ENCODE measurements at places on chromosomes 6 and 20.

GRCh38 chr6:129893640-129894039 lies 32.5 kb upstream of the TMEM244 start:
- ATAC-seq = no peak

DNA sequence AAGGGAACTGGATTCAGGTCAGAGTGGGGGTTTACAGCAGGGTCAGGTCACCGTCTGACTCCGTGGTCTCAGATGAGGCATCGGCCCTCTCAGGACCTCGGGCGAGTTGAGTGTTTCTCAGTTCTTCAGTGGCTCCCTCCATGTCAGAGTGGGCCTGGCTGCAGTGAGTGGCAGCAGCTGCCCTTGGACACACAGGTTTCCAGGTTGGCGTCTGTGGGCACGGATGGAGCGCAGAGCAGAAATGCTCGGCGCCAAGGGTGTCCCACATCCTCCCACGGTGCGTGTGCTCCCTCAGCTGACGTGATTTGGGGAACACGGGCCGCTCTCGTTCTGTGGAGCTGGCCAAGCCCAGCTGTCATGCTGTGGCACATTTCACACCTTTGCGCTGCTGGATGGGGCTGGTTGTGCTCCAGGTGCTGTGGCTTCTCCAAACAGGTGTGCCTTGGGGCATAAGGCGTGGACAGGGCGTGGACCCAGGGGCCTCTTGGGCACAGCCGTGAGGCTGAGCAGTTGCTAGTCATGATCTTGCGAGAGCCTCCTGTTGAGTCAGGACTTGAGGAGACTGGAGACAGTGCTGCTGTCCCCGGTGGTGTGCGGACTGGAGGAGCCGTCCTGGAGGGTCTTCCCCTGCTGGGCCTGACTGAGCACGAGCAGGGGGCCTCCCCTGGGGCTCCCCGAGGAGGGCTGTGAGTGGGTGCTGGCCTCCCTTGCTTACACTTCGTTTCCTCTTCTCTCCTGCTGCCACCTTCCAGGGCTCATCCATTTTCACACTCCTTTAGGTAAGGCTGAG lies 9.5 kb upstream of the DNAJC5 start:
- peak; percentile 27 for ATAC-seq

GRCh38 chr6:39377539-39377950 lies 55.0 kb upstream of the KCNK16 start:
- ATAC-seq = peak; percentile 62

GRCh38 chr6:81793821-81794475 lies 41.5 kb upstream of the TENT5A start:
- ATAC-seq = no peak

DNA sequence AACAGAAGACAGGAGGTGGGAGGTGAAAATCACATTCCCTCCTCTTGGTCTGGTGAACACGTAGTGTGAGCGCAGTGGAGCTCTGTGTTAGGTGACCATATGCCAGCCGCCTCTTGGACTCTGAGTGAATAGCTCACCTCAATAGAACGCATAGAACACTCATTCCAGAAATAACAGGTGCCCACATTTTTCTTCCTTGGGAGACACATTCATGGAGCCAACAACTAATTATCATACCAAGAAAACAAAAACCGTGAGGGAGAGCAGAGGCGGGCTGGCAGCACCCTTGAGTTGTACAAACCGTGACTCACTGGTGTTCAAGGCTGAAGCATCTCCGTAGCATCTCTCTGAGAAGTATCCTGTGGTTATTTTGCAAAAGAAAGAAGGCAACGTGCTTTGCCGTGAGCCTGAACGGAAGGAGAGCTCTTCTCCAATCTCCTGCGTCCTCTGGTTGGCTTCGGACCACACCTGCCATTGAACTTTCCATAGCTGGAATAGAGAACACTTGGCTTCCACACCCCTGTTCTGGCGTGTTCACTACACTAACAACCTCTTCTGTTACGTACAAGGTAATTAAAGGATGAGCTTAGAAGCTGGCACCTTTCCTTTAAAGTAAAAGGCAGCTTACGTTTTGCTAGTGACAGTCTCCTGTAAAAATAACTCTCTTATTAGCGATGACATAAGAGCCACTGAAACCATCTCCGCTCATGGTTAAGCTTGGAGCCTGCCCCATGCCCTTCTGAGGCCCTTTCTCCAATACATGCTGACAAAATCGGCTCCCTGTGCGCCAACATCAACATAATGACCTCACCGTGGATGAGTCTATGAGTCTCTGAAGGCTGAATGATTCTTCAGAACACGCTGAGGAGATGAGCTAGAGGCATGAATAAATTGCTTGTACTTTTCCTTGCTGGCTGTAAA lies 30.2 kb upstream of the SGK1 start:
- no peak for ATAC-seq

GRCh38 chr6:141634269-141634668 lies 498.5 kb upstream of the GJE1 start:
- ATAC-seq = no peak

GRCh38 chr20:62704341-62704948 lies 4.2 kb upstream of the NTSR1 start:
- no peak for ATAC-seq

DNA sequence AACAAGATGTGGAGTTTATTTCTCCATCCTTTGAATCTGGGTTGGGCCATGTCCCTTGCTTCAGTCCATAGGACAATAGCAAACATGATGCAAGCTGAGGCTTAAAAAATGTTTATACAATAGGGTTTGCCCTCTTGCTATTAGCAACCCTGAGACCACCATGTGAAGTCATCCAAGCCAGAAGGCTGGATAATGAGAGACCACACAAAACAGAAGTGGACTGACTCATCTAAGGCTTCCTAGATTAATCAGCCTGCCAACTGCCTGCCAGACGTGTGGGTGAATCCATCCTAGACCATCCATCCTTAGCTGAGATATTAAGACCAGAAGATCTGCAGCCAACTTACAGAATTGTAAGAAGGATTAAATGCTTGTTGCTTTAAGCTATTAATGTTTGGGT lies 38.1 kb upstream of the ISM1 start:
- ATAC-seq = no peak

DNA sequence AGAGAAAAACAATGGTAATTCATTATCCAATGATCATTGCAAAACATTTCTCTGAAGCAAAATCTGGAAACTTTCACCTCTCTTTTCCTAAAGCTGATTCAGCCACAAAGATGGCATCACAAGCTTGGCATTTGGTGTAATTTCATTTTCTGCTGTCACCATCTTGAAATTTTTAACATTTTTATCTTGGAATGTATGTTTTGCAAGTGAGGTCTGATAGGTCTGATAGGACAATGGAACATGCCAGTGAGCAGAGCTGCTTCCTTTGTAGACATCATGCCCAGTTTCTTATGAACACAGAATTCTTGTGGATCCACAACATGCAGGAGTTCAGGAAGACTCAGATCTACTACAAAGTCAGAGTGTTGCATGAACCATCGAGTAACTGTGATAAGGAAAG lies 969.6 kb downstream of the EYS start:
- ATAC-seq = no peak

DNA sequence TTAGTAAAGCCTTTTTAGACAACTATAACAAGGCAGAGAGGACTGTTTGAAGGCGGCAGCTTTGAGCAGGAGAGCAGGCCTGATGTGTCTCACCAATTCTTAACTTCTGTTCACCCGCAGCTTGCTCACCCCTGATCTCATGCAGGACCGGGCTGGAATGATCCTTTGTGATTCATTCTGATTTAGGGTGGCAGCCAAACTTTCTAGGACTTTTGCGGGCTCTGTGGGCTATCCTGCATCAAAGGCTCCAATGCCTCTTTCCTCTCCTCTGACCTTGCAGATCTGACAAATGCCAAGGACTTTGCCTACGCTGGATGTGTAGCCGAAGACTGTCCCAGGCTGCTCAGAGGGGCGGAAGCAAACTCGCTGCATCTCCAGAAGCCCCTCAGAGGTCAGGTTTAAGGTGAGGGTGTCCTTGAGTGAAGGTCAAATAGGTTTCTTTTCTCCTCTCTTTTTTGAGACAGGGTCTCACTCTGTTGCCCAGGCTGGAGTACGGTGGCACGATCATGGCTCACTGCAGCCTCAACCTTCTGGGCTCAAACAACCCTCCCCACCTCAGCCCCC lies 72.3 kb downstream of the VEGFA start:
- ATAC-seq = no peak

DNA sequence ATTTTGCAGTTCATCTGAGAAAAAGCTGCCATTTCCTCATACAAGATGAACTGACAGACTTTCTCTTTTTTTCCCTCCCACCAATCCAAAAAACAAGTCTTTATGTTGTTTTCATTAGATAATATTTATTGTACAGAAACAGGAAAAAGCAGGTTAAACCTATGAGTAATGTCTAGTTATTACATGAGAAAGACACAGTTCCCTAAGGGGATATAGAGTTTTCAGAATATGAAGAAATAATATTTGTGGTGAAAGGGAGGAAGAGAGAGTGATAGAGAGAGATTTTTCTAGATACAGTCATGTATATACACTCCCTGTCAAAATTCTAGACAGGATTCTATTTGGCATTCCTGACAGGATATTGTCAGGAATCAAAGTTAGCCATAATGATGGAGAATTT lies 392.4 kb downstream of the BMP2 start:
- no peak for ATAC-seq

GRCh38 chr6:113823916-113824315 lies 33.2 kb upstream of the MARCKS start:
- ATAC-seq = no peak

- ATAC-seq = no peak
Observed at GRCh38 chr20:57808264-57809070, 98.7 kb upstream of the PMEPA1 start.
